Brain (organoid and tissue), 16 donors: ENCODE measurements at places on chromosomes 3 and 15.
A peak's percentile ranks its signal among the peaks of the same experiment; 100 is the strongest.

DNA sequence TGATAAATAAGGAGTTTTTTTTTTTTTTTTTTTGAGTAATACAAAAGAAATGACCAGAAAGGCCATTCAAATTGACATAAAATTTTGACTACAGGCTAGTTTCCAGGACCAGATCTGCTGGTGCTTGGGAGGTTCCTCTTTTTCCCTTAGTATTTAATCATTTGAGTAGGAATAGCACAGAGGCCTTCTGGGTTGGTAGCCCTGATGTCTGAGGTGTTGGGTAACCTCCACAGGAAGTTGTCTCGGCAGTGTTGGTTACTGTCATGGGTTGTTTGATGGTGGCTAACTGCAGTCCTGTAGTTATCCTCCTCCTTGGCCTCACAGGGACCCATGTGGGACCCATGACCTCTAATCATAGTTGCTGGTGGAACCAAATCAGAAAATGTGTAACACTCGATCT is 91.1 kb downstream of the USP13 start:
- DNase-seq = no peak

GRCh38 chr3:178194539-178194938 is 341.7 kb upstream of the KCNMB2 start:
- no peak for DNase-seq

DNA sequence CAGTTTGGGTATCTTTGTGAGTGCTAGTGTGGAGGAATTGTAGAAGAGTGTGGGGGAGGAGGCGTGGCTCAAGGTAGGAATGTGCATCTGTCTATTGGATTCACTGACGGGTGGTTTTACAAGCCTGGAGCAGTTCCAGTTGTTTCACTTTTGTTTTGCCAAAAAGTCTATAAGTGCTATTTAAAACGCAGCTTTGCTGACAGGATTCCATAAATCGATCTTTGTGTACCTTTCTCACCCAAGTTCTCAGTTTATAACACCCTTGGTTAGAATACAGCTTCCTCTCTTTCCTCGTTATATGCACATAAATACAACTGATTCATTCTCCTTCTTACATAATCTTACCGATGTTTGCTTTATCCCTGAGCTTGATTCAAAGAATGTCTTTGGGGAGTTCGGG is 123.2 kb upstream of the UBE2E2 start:
- no peak for DNase-seq

DNA sequence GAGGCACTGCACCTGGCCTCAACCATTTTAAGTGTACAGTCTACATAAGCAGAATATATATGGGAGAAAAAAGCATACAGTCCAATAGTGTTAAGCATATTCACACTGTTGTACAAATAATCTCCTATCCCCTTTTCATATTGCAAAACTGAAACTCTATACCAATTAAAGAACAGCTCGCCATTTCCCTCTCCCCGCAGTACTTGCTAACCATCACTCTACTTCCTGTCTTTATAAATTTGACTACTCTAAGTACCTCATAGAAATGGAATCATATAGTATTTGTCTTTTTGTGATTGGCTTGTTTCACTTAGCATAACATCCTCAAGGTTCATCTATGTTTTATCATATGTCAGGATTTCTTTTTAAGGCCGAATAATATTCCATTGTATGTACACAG is 21.6 kb upstream of the TASOR start:
- no peak for DNase-seq

DNA sequence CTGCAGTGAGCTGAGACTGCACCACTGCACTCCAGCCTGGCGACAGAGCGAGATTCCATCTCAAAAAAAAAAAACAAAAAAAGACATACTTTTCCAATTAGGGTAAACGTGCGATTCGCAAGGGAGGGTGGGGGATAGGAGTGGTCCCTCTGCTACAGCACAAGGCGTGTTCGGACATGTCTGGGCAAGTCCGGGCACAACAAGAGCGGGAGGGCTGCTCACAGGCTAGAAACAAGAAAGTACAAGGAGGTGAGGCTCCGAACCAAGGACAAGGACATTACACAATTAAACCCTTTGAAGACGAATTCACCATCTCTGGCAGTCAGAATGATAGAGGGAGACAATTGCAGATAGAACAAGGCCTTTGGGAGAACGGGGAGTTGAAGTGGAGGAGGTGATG is 32.2 kb upstream of the BCL2A1 start:
- no peak for DNase-seq

DNA sequence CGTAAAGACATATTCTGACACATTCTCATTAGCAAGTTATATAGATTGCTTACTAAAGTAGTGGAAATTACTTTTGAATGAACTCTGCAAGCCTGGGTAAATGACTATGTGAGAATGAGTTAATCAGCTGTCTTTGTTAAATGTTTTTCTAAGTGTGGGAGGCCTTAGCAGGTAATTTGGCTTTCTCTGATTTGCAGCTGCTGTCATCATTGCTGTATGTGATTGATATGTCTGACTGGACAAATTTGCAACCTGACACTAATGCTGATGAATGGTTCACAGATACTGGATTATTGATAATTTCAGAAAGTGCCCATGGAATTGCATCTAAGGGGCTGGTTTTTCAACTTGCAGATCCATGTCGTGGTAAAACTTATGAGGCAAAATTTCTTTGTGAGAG is 372.2 kb upstream of the SGO1 start:
- no peak for DNase-seq

DNA sequence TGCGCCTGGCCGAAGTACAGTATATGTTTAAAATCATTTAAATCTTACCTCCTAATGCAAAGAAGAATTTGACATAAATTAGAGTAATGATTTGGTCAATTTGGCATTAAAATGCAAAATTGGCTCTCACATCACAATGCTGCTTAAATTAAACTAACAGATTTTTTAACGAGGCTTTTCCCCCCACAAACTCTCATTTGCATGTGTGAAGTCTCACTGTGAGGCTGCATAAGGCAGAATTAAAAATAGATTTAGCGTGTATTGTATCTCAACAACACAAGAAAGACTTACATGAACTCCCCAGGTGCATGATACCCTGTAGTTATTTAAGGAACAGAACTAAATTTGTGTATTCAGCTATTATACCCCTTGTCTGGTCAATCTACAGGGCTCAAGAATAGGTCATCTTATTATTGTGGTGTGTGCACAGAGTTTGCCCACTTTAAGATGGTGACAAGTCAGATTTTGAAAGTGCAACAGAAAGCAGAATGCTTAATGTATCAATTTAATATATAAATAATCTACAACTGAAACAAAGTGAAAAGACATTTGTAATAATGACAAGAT is 897.9 kb downstream of the EPHA3 start:
- DNase-seq = no peak

GRCh38 chr3:129837065-129837642 is 56.4 kb downstream of the TMCC1 start:
- DNase-seq = peak; percentile 27

- DNase-seq = no peak
Measured at GRCh38 chr3:151638555-151639417, 94.9 kb upstream of the AADACL2 start.

- peak; percentile 58 for DNase-seq
Measured at GRCh38 chr15:50051811-50052419, 67.1 kb downstream of the ATP8B4 start.

DNA sequence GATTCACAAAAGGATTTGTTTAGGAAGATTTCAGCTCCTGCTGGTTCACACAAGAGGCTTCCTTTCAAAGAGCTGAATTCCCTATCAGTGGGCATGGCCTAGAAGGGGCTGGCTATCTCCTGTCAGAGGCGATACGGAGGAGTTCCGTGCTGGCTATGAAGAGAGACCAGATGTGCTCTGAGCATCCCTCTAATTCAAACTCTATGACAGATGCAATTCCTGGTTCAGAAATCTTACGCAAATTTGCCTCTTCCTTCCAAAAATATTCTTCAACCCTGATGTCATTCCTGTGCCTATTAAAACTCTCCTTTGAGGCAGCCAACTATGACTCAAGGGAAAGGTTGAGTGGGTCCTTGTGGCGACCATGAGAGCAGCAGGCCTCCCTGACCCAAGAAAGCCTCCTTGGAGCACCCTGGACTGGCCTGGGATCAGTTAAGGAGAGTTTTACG is 139.3 kb upstream of the HES1 start:
- DNase-seq = no peak

- no peak for DNase-seq
Measured at GRCh38 chr3:38114052-38114874, 22.7 kb downstream of the ACAA1 start.

DNA sequence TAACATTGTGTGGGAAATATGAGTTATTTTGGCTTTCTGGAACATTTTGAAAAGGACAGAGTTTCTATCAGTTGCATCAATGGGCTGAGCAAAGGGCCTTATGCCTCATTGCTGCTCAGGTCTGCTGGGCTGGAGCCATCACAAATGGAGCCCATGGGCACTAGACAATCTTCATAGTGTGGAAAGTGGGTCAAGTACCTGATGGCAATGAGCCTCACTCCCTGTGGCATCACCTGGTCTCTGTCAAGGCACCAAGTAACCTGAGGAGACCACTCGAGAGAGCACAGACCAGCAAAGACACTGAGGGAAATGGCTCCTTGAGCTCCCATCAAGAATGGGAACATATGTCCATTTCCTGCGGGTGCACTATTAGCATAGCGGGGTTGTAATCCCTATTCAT is 96.7 kb upstream of the PPP2R3A start:
- no peak for DNase-seq

- no peak for DNase-seq
Measured at GRCh38 chr15:68368731-68369435, 63.1 kb downstream of the ITGA11 start.

- no peak for DNase-seq
Measured at GRCh38 chr3:155185631-155186071, 105.5 kb downstream of the MME start.

- peak; percentile 39 for DNase-seq
Measured at GRCh38 chr3:13574083-13574797, 25.3 kb downstream of the FBLN2 start.

GRCh38 chr3:134309987-134310700 is 59.5 kb upstream of the RYK start:
- DNase-seq = no peak

DNA sequence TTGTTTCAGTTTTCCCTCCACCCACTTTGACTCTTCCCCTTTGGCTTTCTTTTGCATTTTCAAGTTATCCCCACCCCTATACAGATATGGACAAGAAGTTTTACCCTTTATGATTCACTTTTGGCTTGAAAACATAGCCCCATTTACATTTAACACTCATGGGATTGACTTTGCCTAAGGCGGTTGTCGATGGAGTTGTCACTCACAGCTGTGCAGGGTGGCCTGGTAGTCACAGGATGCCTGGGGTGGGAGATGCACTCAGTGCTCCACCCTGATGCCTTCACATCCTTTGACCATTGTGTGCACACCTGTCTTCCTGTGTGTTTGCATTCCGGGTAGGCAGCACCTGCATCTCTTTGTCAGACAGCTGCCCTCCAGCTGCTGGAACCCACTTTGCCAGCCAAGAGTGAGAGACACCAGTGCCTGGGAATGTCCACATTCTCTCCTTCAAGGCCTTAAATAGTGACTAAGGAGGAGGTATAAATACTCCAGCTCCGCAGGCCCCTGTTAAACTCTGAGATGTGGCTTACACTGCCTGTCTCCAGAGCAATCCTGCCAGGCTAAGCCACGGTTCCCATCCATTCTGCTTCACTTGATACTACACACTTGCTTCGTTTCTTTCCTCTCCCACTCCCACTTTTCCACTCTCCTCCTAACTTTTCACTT is 191.5 kb upstream of the SLC24A5 start:
- no peak for DNase-seq

GRCh38 chr3:48798998-48799397 is 48.7 kb downstream of the PRKAR2A start:
- DNase-seq = no peak

DNA sequence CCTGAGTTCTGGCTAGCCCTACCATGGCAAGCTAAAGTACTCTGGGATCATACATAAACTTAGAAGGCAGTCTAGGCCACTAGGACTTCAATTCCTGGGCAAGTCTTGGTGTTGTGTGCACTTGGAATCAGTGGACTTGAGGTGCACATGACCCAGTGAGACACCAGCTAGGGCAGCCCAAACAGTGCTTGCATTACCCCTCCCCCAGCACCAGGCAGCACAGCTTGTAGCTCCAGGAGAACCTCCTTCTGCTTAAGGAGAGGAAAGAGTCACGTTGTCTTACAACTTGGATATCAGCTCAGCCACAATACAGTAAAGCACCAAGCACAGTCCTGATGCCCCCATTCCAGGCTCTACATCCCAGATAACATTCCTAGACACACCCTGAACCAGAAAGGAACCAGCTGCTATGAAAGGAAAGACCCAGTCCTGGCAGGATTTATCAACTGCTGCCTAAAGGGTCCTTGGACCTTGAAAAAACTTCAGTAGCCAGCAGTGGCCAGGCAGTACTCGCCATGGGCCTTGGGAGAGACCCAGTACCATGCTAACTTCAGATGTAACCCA is 57.2 kb downstream of the MYO9A start:
- DNase-seq = no peak

DNA sequence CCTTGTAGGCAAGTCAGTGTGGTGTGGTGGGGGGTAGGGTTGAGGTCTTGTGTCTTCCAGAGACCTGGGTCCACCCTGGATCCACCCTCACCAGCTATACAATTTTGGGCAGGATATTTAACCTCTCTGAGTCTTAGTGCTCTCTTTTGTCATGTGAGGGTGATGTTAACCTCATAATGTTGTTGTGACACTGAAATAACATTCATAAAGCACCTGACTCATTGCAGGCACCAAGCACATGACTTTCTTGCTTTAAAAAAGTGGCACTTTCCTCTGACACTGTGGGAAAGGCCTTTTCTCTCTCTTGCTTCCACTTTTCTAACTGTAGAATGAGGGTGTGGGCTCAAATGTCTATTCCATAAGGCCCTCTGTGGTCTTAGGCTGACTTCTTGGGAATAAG is 75.5 kb downstream of the SCN10A start:
- no peak for DNase-seq

GRCh38 chr3:124992041-124992440 is 57.5 kb upstream of the MUC13 start:
- no peak for DNase-seq

- DNase-seq = peak; percentile 71
Measured at GRCh38 chr15:76206325-76206976, 104.8 kb downstream of the ETFA start.

DNA sequence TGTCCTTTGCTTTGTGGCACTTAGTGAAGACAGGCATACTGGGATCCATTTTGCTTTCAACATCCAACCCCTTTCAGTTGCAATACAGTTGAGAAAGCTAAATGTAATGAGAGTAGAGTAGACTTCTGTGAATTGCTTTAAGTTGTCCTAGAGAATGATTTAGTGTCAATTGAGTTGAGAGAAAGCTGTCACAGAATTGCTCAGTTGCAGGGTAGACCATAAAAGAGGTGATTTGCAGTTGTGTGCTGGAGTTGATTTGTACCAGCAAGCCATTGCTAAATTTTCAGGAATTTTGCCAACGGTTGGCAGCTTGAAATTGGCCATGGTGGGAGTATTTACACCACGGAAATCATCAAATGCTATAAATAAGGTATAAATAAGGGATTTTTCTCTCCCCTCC is 2.2 kb downstream of the ABHD5 start:
- DNase-seq = no peak
